ENCODE measurements at places on chromosomes 11 and 22. TPM values are rescaled to one million over a fixed set of nuclear protein-coding genes. Genes with fewer than 3 reads are reported as not detected.

DNA sequence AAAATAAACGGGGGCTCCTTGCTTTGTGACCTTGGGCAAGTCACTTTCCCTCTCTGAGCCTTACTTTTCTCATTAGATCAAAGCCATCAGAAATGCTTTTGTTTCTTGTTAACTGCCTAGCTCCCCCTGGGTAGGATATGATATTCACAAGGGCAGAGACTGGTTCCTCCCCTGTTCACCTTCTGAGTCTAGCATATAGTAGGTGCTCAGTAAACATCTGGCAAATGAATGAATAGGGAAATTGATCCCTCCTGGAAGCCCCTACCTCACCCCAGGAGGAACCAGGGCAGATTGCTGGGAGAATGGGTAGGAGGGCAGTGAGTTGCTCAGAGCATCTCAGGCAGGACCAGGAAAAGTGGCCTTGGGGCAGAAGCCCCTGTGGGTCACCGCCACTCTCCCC, 6.6 kb upstream of the SAC3D1 start:
- DNase-seq, result no peak

Gene PKDREJ
- polyA plus RNA-seq, result 0.58 TPM

Gene SEPTIN5
- polyA plus RNA-seq, result 130 TPM

- no peak for DNase-seq
Measured at GRCh38 chr11:133343951-133344350, 188.3 kb downstream of the OPCML start.

DNA sequence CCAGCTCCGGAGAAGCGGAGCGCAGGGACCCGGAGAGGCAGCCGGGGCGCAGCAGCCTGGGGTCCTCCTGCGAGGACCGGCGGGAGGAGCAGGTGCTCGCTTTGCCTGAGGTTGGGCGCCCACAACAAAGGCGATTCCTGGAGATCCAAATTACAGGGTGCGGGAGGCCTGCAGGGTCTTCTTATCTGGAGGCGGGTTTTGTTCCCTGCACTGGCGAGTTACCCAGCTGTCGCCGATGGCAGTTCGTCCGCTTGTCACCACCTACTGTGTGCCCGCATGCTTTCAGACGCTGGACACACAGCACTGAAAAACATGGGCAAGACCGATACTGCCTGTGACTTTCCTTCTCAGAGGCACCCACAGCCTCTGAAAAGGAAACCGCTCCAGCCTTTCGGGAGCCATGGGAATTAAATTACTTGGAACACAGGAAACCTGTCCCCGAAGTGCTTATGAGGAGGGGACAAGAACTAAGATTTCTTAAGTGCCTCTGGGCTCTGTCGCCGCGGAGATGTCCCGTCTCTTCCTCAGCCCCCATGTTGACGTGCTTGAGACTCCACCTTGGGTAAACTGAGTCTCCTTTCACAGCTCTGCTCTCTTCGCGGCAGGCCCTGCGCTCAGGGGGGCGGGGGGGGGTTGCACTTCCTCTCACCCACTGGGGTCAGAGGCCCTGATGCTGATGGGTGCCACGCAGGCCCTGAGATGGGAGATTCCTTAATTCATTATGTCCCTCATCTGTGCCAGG, 1.3 kb upstream of the ZFTA start:
- no peak for DNase-seq

GRCh38 chr11:119340335-119341221, at the start of gene C1QTNF5:
C1QTNF5 (minus strand) TSS chr11:119340883; CDS start chr11:119340397, 486 bp downstream.
- DNase-seq, result peak; percentile 92

Gene MMP27
- not detected for polyA plus RNA-seq
